ENCODE measurements at places on chromosomes 2 and 18. TPM values are rescaled to one million over a fixed set of nuclear protein-coding genes. Genes with fewer than 3 reads are reported as not detected.

The IL36B gene
- total RNA-seq, result 0.13 TPM

The SLC14A1 gene
- total RNA-seq, result not detected

The TCF23 gene
- total RNA-seq, result not detected

The IL36RN gene
- total RNA-seq, result 0.06 TPM

The KIF1A gene
- 0.73 TPM for total RNA-seq

The HAT1 gene
- 70.3 TPM for total RNA-seq

The PRKRA gene
- 31.4 TPM for total RNA-seq

The ALKAL2 gene
- total RNA-seq, result not detected

The RESP18 gene
- total RNA-seq, result not detected

The PRADC1 gene
- total RNA-seq, result 23.7 TPM

The RNF149 gene
- total RNA-seq, result 34.1 TPM

The XDH gene
- total RNA-seq, result 1.1 TPM

The NEU4 gene
- total RNA-seq, result 0.33 TPM

The MPHOSPH10 gene
- total RNA-seq, result 40.3 TPM

The SPEG gene
- 6.9 TPM for total RNA-seq

All from A549 treated with CpdA at 1 μM for 4 hours (cell line).